Lower leg skin (tissue), 4 donors: ENCODE measurements at places on chromosomes 3 and 15. TPM values are rescaled to one million over a fixed set of nuclear protein-coding genes. Genes with fewer than 3 reads are reported as not detected.

Gene TMC3
- total RNA-seq = 0.10 TPM

Gene NR2E3
- not detected for total RNA-seq

Gene HHATL
- total RNA-seq = not detected

Gene LOXL1
- 7.3 TPM for total RNA-seq
